CD4-positive, alpha-beta T cell treated with Interleukin-17A for 4 hours (primary cell): ENCODE measurements at places on chromosomes 11 and 22.
A peak's percentile ranks its signal among the peaks of the same experiment; 100 is the strongest.

DNA sequence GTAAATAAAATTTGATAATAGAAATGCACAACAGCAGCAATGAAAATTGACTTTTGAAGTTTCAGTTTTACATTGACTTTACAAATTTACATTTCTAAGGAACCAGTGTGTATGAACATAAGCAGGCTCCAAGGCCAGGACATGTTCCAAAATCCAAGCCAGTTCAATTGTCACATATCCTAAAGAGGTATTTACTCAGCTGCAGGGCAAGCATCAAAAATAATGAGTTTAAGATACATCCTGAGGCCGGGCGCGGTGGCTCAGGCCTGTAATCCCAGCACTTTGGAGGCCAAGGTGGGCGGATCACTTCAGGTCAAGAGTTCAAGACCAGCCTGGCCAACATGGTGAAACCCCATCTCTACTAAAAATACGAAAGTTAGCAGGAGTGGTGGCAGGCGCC lies 39.0 kb upstream of the AKIP1 start:
- DNase-seq: no peak

DNA sequence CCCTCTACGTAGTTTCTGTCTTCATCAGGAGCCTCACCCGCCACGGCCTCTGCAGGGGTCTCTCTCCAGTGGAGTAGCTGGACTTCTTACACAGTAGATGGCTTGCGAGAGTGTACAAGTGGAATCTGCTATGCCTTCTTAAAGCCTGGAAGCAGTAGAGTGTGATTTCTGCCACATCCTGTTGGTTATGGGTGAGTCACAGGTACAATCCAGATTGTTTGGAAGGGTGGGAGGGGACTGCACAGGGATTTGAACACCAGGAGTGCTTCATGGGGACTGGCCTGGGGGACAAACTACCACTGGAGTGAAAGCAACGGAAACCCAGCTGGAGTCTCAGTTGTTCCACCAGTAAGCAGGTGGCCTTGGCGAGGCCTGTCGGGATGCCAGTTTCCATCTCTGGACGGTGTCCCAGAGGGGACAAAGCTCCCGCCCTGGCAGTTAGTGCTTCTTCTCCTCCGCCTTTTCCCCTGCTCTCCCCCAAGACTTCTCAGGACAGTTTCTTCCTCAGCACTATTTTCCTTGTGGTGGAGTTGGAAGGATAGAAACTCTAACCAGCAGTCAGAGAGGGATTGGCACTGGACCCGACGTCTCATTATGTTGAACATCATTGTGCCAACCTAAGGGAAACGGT lies 85.0 kb upstream of the RCN1 start:
- DNase-seq: no peak

DNA sequence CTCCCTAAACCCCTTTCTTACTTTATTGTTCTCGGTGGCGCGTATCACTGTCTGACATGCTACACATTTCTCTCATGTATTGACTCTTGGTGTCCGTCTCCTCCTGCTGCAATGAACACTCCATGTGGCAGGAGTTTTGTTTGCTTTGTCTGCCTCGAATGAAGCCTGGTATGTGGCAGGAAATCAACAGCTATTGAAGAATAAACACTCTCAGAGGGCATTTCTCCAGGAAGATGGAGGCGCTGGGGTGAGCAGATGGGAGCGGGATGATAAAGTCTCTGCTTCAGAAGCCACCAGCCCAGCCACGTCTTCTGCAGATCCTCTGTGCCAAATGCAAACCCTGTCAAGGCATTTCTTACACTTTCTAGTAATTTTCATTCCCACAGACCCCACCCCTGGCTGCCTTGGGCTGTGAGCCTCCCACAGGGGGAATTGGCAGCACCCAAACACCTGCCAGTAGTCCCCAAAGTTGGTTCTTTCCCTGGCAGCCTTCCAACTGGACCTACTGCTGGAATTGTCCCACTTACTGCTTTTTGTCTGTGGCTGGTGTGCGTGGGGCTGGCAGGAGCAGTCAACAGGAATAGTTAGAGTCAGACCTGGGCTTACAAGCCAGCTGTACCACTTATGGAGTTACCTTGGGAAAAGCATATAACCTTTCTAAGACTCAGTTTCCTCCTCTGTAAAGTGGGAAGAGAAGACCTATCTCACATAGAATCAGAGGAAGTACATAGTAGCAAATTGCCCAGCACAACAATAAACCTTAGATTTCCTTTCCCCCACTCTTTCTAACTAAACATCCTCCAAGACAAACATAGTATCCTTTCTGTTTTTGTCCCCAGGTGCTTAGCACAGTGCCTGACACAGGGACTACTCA lies 13.3 kb upstream of the IL10RA start:
- DNase-seq: no peak

- no peak for DNase-seq
Observed at GRCh38 chr22:46511151-46512038, 26.0 kb downstream of the CELSR1 start.

GRCh38 chr11:122100756-122101080 lies 15.3 kb downstream of the BLID start:
- no peak for DNase-seq

GRCh38 chr22:43198936-43199335 lies 12.0 kb upstream of the TTLL12 start:
- no peak for DNase-seq

DNA sequence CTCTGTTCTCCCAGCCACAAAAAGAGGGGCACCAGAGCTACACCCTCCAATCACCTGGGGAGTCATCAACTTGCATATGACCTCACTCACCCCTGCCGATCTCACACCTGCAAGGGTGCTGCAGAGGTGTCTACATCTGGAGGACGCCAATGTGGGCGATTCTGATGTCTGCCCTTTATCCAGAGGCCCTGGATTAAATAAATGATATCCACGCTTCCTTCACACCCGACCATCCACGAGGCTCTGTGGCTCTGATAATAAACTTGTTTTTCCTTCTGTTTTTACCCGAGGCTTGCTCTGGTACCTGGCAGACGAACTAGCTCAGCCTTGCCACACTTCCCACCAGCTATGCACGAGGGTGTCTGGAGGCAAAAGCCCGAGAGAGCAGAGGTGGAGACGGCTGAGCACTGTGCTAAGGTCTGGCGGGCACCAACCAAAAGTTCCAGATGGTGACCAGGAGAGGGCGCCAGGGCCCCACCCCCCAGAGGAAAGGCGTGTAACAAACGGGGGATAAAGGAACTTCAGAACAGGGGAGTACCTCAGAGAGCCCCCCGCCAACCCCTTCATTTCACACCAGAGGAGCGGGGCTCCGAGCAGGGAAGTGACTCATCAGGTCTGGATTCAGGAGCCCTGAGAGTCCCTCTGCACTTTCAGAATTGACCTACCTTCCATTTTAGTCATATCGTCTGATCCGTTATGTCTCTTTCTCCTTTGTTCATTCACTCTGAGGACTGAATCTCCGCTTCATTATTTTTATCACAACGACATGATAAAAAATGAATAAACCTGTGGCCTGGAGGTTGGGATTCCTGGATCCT lies 13.5 kb downstream of the SCN3B start:
- peak; percentile 65 for DNase-seq

DNA sequence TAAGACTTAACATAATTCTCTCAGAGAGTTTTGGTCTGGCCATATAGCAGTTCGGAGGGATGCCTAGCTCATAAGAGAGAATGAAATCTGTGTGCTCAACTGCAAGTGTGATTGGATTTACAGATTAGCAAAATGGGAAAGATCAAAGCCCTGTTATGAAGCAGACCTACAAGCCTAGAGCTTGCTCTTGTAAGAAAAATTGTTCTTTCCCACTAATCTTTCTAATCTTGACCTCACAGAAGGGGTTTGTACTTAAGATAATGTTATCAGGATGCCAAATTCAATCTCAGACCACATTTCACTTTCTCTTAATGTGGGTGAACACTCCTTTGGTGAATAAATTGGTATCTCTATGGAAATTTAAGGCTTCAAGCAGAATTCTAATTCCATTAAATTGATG lies 267.2 kb downstream of the RAB38 start:
- DNase-seq: no peak

DNA sequence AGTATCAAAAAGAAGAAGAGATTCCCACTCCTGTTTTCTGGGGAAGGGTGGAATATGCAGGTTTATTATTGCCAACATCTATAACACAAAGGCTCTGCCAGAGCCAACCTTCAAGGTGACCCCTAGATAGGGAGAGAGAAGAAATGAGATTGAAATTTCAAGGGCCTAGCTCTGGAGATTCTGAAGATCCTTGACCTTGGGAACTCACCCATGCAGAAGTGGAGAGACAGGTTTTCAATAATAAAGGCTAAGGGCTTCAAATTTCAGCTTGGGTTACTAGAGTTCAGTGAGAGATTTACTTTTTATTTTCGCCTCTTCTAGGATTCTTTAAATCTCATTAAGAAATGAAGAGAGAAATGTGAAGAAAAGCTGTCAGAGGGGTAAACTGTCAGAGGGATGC lies 98.4 kb downstream of the CD44 start:
- DNase-seq: no peak

DNA sequence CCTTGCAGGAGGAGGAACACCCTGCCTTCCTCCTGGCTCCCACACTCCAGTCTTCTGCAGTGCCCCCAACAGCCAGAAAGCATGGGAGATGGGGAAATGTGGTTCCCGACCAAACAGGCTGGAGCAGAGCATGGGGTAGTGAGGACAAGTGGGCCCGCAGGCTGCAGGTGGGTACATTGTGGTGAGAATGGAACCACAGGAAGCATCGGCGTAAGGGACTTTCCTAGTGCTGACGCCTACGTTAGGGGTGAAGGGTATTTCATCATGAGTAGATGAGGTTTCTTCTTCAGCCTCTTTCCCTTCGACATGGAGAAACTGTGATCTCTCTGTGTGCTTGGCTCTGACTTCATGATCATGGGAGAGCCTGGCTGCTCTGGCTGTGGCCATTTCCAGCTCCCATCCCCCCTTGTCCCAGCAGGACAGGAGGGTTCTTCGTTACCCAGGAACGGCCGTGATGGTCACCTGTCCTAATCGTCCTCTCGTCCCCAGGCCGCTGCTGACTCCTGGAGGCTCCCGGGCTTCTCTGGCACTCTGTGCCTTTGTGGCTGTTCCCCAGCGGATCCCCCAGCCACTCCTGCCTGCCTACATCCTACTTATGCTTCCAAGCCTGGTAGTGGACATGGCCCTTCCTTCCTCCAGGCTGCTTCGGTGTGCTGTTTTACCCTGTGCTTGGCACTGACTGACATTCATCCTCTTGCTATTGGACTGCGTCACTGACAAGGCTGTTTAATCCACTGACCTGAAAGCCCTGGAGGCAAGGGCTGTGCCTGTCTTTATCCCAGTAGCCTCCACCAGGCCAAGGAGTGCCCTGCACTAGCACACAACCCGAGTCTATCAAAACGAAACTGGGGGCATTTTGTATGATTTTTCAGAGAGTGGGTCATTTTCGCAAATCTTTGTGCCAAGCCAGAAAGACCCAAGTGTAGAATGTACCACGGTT lies 65.2 kb upstream of the CECR2 start:
- DNase-seq: peak; percentile 48

- no peak for DNase-seq
Observed at GRCh38 chr11:17298302-17298701, 21.8 kb downstream of the NUCB2 start.

GRCh38 chr22:50206599-50206998 lies 5.8 kb downstream of the SELENOO start:
- DNase-seq: no peak

DNA sequence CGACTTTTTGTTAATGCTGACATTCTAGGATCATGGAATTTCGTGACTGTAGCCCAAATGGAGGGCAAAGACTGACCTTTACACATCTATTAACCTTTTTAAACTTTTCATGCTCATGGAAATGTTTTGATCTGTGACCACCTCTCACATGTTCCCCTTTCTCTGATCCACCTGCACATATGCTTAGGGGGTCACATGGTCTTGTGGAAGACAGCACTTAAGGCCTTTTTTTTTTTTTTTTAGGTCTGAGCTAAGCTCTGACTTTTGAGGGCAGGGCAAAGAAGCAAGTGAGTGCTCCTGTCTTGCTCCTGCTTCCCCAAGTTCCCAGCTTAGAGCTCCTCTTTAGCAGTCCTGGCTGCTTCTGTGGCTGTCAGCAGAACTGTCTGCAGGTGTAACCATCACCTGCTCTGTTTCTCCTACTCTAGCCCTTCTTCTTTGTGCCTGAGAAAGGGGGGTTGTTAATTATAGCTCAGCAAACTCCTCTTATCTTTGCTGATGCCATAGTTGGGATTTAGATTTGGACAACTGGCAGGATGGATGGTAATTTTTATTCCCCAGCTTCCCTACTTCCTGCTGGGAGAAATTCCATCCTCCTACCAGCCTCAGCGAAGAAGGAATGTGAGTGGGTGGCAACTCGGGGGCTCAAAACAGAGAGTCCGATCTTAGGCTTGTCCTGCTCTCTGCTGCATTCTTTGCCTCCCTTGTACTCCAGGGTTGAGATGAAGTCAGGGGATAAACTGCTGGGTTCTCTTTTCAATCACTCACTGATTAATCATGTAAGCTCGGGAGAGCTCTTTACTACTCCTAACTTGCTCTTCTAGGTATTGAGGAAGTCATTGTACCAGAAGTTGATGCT lies 64.4 kb downstream of the GRAMD1B start:
- DNase-seq: no peak

GRCh38 chr11:12674571-12674935 lies 332 bp downstream of the TEAD1 start:
- peak; percentile 24 for DNase-seq

GRCh38 chr11:11411401-11411985 lies 58.4 kb upstream of the CSNK2A3 start:
- no peak for DNase-seq

- no peak for DNase-seq
Observed at GRCh38 chr22:34808618-34809017, 257.3 kb upstream of the ISX start.
